ENCODE measurements at places on chromosomes 12 and 14.

GRCh38 chr12:132033627-132034026 is 83.9 kb downstream of the EP400 start:
- DNase-seq = no peak

- DNase-seq = no peak
Measured at GRCh38 chr12:124869059-124869665, 5.5 kb upstream of the SCARB1 start.

DNA sequence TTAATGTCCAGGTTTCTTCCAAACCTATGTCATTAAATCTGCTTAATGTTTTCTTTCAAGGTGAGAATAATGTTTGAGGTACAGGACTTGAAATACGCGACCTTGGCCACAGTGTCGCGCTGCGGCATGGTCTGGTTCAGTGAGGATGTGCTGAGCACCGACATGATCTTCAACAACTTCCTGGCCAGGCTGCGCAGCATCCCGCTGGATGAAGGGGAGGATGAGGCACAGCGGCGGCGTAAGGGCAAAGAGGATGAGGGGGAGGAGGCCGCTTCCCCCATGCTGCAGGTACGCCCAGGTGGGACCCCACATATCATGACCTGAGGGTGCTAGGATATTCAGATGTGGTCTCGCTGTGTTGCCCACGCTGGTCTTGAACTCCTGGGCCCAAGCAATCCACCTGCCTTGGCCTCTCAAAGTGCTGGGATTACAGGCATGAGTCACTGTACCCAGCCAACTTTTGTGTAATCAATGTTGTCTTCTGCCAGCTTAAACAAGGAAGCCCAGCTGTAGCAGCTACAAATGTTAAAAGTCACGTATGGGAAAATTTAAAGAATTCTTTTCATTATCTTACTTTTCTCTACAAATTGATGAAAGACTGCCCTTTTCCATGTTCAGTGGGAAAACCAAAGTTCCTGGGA is 50.8 kb downstream of the DYNC1H1 start:
- no peak for DNase-seq

DNA sequence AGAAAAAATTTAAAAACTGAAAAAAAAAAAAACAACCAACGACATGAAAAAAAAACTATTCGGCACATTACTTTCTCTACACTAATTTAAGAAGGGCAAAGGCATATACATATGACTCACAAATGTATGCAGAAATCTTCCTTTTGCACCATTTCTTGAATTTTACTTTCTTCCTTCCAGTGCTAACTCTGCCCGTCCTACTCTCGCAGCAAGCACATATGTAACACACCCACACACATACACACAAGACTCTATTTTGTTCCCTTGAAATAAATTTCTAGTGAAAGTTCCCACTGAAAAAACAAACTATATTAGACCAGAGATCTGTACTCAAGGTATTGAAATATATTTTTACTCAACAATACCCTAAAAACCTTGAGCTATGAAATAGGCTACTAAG is 14.6 kb downstream of the BTG1 start:
- no peak for DNase-seq

DNA sequence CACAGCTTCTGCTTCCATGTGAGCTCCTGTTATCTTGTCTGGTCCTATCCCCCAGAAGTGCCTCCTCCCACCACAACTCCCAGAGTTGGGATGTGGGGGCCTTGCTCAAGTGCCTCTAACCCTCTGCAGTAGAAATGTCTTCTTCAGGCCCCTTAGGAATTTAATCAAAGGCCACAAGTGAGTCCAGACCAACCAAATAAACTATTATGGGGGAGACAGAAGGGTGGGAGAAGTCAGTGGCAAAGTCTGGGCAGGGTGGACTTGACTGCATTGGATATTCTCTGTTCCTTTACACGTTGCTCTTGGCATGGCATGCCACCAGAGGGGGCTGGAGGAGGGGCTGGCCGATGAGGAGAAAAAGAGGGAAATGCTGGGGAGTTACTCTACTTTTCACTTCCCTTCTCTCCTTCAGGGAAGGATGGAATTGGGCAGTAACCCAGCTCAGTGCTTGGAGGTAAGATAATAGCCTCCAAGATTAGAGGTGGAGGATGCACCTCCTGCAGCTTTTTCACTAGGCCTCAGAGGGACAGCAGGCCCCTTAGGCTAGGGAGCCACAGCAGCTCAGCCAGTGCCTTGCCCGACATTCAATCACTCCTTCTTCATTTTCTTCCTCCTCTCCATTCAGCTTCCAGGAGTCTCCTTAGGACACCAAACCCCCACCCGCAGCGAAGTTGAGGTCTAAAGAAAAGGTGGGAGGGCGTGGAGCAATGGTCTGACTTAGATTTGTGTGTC is 1.2 kb upstream of the AP1G2 start:
- DNase-seq = no peak

DNA sequence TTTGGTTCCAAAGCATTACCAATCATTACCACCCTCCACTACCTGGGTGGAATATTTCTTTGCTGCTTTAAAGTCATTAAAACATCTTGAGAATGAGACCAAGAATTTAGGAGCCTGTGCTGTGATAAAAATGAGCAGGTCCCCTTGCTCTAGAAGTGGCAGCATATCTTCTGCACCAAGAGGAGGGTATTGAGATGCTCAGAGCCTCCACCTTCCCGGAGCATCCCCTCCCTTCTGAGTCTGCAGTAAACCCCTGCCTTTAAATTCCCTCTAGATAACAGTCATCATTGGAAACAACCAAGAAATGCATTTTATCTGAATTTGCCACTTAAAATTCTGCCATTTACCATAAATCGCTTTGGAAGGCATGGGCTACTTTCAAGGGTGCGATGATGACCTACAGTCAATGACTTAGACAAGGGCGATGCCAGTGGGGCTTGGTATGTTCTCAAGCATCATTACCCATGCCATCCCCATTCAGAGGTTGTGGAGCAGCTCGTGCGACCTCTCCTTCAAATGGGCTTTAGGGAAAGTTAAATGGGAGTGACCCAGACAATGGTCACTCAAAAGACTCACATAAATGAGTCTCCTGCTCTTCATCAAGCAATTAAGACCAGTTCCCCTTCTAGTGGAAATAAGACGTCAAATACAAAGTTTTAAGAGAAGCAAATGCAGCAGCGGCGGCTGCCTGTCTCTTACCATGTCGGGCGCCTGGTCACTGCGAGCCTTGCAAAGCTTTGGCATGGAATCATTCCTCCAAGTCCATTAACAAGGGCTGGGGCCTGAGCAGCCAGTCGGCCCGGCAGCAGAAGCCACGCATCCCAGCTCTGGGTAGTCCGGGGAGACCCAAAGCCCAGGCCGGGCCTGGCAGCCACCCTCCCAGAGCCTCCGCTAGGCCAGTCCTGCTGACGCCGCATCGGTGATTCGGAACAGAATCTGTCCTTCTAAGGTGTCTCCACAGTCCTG is 334.5 kb downstream of the TMEM121 start:
- no peak for DNase-seq

DNA sequence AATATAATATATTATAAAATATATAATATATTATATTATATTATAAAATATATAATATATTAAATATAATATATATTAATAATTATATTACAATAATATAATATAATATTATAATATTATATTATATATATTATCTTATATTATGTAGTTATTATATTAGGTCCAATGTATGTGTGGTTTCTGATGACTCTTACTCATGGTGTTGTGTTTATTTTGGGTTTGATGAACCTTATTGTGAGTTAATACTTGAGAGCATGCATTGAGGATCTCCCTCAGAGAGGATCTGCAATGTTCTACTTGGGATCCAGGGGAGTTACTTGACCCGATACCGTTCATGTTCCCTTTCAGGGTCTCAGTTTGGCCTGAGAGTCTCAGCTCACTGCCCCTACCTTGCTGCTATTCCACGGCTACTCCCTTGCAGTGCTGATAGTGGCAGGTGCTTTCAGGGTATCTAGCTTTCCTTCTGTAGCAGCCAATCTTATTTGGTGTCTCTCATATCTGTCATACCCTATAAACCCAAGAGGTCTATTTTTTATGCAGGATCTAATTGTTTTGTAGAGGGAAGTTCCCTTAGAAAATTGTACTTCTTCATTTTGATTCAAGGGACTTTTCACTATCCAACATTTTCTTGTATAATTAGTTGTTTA is 89.1 kb upstream of the ZDHHC17 start:
- DNase-seq = no peak

GRCh38 chr12:25194214-25194613 is 746 bp downstream of the DNAI7 start:
- no peak for DNase-seq

DNA sequence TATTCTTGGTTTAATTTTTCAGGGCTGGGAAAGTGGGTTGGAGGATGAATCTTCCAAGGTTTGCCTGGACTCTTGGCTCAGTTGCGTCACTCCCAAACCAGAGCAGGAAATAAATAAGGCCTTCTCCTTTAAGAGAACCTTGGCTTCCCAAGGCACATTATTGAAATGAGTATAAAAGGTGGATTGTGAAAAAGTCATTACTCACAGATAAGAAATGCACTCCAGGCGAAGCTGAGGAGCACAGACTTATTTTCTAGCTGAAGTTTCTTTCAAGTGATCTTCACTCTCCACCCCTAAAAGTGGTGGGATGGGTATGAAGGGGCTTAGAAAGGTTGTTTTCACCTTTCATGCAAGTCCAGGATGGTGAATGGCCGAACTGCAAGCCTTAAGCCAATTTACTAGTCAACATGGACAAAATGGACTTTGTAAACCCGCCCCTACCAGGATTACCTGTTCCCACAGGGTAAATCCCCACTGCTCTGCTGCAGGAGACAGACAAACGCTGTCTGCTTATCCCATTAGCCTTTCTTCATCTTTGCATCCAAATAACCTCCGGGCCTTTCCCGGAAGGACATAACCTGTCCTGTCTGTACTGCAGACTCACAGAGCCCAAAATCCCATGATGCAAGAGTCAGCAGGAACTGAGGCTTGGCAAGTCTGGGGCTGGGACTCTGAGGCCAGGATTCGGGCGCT is 207.6 kb downstream of the BCL11B start:
- DNase-seq = no peak

GRCh38 chr14:97618917-97619690 is 821.9 kb downstream of the VRK1 start:
- no peak for DNase-seq

GRCh38 chr12:66678338-66679275 is at the start of gene GRIP1:
Gene GRIP1, minus strand, starts transcription at chr12:66679076. Its CDS starts 172 bp downstream, at chr12:66678904.
- DNase-seq = no peak

DNA sequence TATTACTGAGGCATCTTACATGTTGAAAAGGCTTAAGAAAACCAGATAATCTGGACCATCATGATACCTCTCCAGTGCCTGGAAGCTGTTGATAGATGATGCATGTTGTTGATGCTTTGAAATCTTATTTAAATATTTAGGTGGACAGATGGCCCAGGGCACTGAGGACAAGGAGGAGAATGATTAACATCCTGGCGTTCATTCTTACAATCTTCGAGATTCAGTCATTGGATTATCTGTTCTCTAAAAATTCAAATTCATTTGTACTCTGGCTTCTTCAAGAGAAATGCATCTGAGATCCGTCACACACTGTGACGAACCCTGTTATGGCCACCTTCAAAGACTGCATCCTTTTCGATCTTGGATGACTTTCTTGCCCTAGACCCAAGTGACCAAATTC is 121.3 kb upstream of the IGF1 start:
- no peak for DNase-seq
